ENCODE measurements at places on chromosomes 3 and 15.

- DNase-seq: no peak
These were observed 35.3 kb downstream of the SRGAP3 start for GRCh38 chr3:9214185-9214584.

GRCh38 chr3:76308541-76308940, 523.2 kb upstream of the ZNF717 start:
- DNase-seq: no peak

DNA sequence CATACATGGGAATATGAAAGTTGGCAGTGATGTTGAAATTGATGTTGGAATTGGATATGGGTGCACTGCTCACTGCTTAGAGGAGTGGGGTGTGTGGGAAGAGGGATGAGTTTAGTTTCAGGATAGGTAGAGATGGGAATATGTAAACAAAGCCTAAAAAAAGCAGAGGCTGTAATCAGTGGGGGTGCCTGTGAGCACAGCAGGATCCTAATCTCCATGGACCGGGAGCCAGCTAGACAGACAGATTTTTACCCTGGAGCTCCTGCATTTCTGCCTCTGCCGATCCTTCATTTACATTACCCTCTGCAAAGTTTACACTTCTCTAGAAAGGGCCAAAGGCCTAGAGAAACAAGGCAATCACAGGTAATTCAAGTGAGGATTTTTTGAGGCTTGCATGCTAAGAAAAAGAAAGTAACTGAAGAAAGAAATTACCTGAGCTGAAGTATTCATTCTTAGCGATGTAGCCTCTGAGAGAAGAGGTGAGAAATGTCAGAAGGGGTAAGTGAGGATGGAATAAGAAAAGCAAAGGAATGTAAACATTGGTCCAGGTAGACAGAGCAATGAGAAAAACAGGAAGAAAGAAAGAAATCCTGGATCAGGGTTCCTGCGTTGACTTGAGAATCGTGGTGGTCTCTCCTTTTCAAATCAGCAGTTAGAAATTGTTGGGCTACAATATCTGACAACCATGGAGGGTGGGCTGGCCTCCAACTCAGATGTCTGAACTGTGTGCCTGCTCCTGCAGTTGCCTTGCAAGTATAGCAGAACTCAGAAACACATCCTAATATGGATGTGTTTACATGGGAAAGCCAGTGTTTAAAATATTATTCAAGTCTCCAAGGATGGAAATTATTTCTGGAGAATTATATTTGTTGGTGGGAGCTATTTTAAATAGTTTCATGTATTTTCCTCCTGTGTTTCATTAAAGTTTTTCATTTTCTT, 79.8 kb downstream of the CRTC3 start:
- DNase-seq: peak; percentile 41

- no peak for DNase-seq
These were observed 325.2 kb upstream of the MEIS2 start for GRCh38 chr15:37425541-37425940.

GRCh38 chr15:61479613-61480012, 250.5 kb upstream of the RORA start:
- DNase-seq: no peak

GRCh38 chr3:190302212-190302867, 19.9 kb downstream of the CLDN1 start:
- no peak for DNase-seq

GRCh38 chr3:78634316-78634715, 1133.5 kb downstream of the ROBO1 start:
- DNase-seq: no peak

- no peak for DNase-seq
These were observed 75.9 kb downstream of the STRIT1 start for GRCh38 chr3:155217591-155217990.

GRCh38 chr3:134928392-134928791, 133.3 kb downstream of the EPHB1 start:
- no peak for DNase-seq

- peak; percentile 75 for DNase-seq
These were observed 21.8 kb upstream of the NFKBIZ start for GRCh38 chr3:101827211-101828174.

- peak; percentile 80 for DNase-seq
These were observed 92.6 kb upstream of the ZBTB20 start for GRCh38 chr3:115239717-115240116.

DNA sequence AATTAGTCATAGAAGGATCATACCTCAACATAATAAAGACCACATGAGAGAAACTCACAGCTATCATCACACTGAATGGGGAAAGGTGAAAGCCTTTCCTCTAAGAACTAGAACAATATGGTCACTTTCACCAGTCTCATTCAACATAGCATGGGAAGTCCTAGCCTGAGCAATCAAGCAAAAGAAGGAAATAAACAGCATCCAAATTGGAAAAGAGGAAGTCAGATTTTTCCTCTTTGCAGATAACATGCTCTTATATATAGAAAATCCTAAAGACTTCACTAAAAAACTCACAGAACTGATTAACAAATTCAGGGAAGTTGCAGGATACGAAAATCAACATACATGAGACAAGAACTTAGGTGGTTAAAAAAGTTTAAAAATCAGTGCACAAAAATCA, 24.7 kb downstream of the MAP3K13 start:
- no peak for DNase-seq
